ENCODE measurements at places on chromosomes 3 and 15. TPM values are rescaled to one million over a fixed set of nuclear protein-coding genes. Genes with fewer than 3 reads are reported as not detected.

The CYP8B1 gene
- not detected for total RNA-seq

The OXTR gene
- total RNA-seq, result 0.73 TPM

The SENP5 gene
- total RNA-seq, result 37.9 TPM

The CRTC3 gene
- total RNA-seq, result 89.3 TPM

The KLHL18 gene
- 21.2 TPM for total RNA-seq

The MAP2K1 gene
- 87.6 TPM for total RNA-seq

GRCh38 chr3:65193531-65193930 is 505.7 kb upstream of the ADAMTS9 start:
- H3K36me3 ChIP-seq, result no peaks in the 10 kb centered on the region
- no peak overlapping the region for H3K27ac ChIP-seq
- no peaks in the 10 kb centered on the region for H3K4me1 ChIP-seq
- no peak for DNase-seq

- no peak overlapping the region for H3K27ac ChIP-seq
- peaks cover 2% of the 10 kb centered on the region for H3K27me3 ChIP-seq
- DNase-seq, result no peak
- H3K36me3 ChIP-seq, result no peaks in the 10 kb centered on the region
- H3K4me1 ChIP-seq, result peaks cover 14% of the 10 kb centered on the region
Measured at GRCh38 chr15:79003301-79003700, 58.5 kb upstream of the CTSH start.

GRCh38 chr15:96586901-96587300 is 256.4 kb downstream of the NR2F2 start:
- no peak overlapping the region for H3K27ac ChIP-seq
- H3K4me1 ChIP-seq, result no peaks in the 10 kb centered on the region
- no peak overlapping the region for H3K4me3 ChIP-seq
- no peaks in the 10 kb centered on the region for H3K36me3 ChIP-seq
- H3K27me3 ChIP-seq, result no peaks in the 10 kb centered on the region

GRCh38 chr3:30347679-30348216 is 258.7 kb upstream of the TGFBR2 start:
- H3K4me1 ChIP-seq, result peaks cover 77% of the 10 kb centered on the region
- H3K4me3 ChIP-seq, result peak overlapping the region; percentile 15

DNA sequence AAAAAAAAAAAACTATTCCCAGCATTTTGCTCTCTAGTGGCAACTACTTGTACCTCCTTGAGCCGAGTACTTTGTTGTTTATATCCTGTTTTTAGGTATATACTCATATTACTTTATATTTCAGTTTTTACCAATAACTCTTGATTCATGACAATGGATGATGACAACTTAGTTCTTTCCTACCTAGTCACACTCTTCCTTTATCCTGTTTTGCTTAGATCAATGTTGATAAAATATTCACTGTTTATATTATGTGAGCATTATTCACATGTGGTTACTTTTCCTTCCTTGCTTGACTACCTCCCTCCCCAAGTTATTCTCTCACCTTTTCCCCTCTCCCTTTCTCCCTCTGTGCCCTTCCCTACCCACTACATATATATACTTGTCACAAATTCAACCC is 53.7 kb downstream of the NKIRAS1 start:
- H3K36me3 ChIP-seq, result peaks cover 6% of the 10 kb centered on the region
- H3K27me3 ChIP-seq, result no peaks in the 10 kb centered on the region
- no peak for DNase-seq
- H3K4me3 ChIP-seq, result no peak overlapping the region
- H3K27ac ChIP-seq, result no peak overlapping the region

DNA sequence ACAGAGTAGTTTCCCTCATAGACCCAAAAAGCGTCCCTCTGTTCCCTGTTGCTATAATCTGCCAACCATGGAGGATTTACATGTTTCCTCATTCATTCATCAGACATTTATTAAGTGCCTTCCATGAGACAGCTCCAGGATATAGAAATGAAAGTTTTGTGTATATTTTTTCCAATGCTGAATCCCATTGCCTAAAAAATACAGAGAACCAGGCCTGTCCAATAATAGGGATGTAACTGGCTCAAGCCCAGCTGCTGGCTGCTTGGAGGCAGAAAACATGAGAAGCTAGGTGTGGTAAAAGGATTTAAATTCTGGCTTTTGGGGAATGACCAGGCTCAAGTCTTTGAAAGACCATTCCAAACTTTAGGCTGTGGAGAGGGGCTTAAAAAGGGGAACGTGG is 41.5 kb downstream of the RARB start:
- H3K4me1 ChIP-seq, result no peaks in the 10 kb centered on the region
- H3K27me3 ChIP-seq, result peaks cover 1% of the 10 kb centered on the region
- no peak overlapping the region for H3K27ac ChIP-seq
- DNase-seq, result no peak

GRCh38 chr15:96047255-96047931 is 283.1 kb upstream of the NR2F2 start:
- no peaks in the 10 kb centered on the region for H3K4me1 ChIP-seq
- no peak overlapping the region for H3K4me3 ChIP-seq
- H3K27me3 ChIP-seq, result peaks cover 2% of the 10 kb centered on the region
- H3K36me3 ChIP-seq, result no peaks in the 10 kb centered on the region
- DNase-seq, result no peak
- H3K27ac ChIP-seq, result no peak overlapping the region

- H3K36me3 ChIP-seq, result no peaks in the 10 kb centered on the region
- H3K27me3 ChIP-seq, result no peaks in the 10 kb centered on the region
- DNase-seq, result no peak
- no peak overlapping the region for H3K27ac ChIP-seq
- peaks cover 15% of the 10 kb centered on the region for H3K4me1 ChIP-seq
- H3K4me3 ChIP-seq, result no peak overlapping the region
Measured at GRCh38 chr3:59839810-59840515, 790.1 kb upstream of the CFAP20DC start.

DNA sequence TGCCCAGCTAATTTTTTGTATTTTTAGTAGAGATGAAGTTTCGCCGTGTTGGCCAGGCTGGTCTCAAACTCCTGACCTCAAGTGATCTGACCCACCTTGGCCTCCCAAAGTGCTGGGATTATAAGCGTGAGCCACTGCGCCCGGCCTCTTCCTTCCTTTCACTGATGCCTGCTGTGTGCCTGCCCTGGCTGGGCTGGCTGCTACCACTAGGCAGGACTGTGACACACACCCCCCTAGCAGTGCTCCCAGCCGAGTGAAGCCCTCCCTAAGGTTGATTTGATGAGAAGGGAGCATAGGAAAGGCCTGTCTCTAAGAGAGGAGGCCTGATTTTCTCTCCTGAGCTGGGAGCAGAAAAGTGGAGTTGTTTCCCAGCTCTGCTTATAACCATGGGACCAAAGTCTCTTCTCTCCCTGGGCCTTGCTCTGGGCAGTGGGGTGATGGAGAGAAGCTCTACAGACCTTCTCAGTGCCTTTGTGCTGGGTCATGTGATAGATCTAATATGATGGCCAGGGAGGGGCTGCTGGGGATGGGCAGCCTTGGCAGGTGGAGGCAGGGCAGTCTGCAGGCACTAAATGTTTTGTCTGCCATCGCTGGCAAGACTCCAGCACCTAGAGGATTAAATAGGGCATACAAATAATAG is 20.1 kb upstream of the SFMBT1 start:
- H3K27ac ChIP-seq, result no peak overlapping the region
- H3K27me3 ChIP-seq, result peaks cover 16% of the 10 kb centered on the region
- H3K4me3 ChIP-seq, result no peak overlapping the region
- DNase-seq, result no peak

- DNase-seq, result no peak
- H3K27ac ChIP-seq, result no peak overlapping the region
- no peaks in the 10 kb centered on the region for H3K4me1 ChIP-seq
- no peaks in the 10 kb centered on the region for H3K36me3 ChIP-seq
- H3K4me3 ChIP-seq, result no peak overlapping the region
Measured at GRCh38 chr15:23411841-23412240, 35.2 kb downstream of the GOLGA6L2 start.

DNA sequence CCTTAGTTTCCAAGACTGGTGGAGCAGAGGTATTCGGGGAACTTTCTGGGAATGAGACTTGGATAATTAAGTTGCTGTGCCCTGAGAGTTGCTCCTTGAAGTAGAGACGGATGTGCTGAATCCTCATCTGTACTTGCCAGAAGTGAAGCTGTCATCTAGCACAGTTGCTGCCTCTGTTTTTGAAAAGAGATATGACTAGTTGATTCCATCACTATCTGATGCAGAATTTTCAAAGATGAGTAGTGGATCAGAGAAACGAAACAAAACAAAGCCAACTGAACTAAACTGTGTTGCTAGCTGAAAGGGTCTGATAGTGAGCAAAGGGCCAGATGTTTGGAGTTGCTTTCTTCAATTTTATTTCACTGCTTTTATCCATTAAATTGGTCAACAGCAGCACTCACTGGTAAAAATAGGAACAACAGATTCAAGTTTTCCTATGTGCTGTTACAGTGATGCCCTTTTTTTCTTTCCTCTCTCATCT is 52.7 kb downstream of the MITF start:
- no peak overlapping the region for H3K27ac ChIP-seq
- no peaks in the 10 kb centered on the region for H3K36me3 ChIP-seq

DNA sequence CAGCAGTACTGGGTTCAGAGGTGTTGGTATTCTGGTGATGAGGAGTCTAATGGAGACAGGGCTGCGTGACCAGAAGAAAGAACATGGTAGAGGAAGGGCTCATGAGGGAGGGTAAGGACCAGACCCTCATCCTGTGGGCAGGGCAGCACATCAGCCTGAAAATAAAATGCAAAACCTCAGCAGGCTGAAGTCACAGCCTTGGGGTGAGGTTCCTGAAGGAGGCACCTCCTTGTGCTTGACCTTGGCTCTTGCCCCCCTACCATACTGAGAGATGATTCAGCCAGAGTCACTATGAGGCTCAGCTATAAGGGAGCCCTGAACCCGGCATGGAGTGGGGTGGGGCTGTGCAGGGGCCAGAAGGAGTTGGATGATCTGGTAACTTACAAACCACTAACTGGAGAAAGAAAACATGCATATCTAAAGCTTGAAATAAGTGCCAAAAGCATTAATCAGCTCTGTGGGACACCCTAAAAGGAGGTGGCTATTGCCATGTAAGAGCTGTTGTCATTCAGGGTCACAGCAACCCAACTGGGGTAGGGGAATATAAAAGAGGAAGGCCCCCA is 60.2 kb downstream of the CORO2B start:
- no peak overlapping the region for H3K27ac ChIP-seq
- no peak overlapping the region for H3K4me3 ChIP-seq
- H3K27me3 ChIP-seq, result no peaks in the 10 kb centered on the region

GRCh38 chr3:27244374-27244773 is 124.8 kb downstream of the NEK10 start:
- DNase-seq, result no peak
- H3K27me3 ChIP-seq, result no peaks in the 10 kb centered on the region
- no peak overlapping the region for H3K27ac ChIP-seq
- H3K36me3 ChIP-seq, result no peaks in the 10 kb centered on the region

DNA sequence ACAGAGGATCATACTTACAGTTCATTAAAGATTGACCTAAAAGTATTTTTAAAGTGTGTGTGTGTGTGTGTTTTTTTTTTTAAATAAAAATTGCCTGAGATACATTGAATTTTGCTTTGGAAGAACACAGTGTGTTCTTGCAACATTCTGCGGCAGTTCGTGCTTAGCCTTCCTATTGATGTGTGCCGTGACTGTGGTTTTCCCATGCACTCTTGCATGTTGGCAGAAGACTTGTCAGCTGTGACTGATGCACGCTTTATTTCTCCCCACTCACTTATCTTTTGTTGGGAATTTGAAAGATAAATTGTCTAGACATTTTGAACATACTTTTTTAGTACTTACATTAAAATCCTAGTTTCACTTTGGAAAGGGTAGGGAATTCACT is 136.3 kb upstream of the LRRFIP2 start:
- H3K4me1 ChIP-seq, result peaks cover 10% of the 10 kb centered on the region
- H3K27me3 ChIP-seq, result no peaks in the 10 kb centered on the region
- H3K4me3 ChIP-seq, result no peak overlapping the region
- no peak overlapping the region for H3K27ac ChIP-seq
- peaks cover 12% of the 10 kb centered on the region for H3K36me3 ChIP-seq
- DNase-seq, result no peak

- no peak overlapping the region for H3K27ac ChIP-seq
- peaks cover 10% of the 10 kb centered on the region for H3K4me1 ChIP-seq
- H3K27me3 ChIP-seq, result no peaks in the 10 kb centered on the region
Measured at GRCh38 chr3:183506674-183507320, 48.7 kb downstream of the KLHL6 start.

- no peak overlapping the region for H3K27ac ChIP-seq
- no peak for DNase-seq
- peaks cover 3% of the 10 kb centered on the region for H3K27me3 ChIP-seq
- no peak overlapping the region for H3K4me3 ChIP-seq
- no peaks in the 10 kb centered on the region for H3K4me1 ChIP-seq
- no peaks in the 10 kb centered on the region for H3K36me3 ChIP-seq
Measured at GRCh38 chr3:17905996-17906395, 163.6 kb upstream of the TBC1D5 start.

DNA sequence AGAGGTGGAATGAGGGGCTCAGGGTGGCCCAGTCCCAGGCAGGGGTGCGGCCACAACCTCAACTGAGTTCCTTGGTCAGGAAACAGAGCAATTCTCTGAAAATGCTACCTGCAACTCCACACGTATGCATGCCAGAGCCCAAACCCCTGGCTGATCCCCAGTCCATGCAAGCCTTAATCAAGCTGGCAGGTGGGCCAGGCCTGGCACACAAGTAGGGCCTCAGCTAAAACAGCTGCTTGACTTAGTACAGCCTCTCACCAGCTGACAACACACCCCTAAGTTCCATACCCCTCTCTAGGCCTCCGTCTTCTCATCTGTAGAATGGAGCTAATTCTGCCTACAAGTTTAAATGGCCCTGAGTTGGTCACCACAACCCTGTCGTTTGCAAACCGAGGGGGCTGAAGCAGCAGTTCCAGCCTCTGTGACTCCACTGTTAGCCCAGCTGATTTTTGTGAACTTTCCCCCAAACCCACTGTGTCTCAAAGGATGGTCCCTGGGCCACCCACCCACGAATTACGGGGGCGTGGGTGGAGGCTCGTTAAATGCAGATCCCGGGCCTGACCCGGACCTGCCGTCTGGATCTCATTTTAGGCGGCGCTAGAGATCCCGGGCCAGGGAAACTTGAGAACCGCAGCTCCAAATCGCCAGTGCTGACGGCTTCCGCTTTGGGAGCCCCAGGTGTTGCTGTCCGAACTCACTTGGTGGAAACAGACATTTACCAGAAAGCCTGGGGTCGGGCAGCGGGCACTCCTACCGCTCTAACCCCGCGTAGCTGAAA is 927 bp downstream of the CHDH start:
- H3K4me1 ChIP-seq, result peaks cover 14% of the 10 kb centered on the region
- H3K27me3 ChIP-seq, result peaks cover 54% of the 10 kb centered on the region
- peaks cover 4% of the 10 kb centered on the region for H3K36me3 ChIP-seq
- peak overlapping the region; percentile 72 for H3K4me3 ChIP-seq
- DNase-seq, result no peak

All from activated CD4-positive, alpha-beta memory T cell treated with anti-CD3 and anti-CD28 coated beads, Interleukin-2, amount 10 ng/mL, durations not matched to agents 7 days and 5 days (primary cell).